Esophagus muscularis mucosa (tissue), 4 donors: ENCODE measurements at places on chromosomes 13 and 19. TPM values are rescaled to one million over a fixed set of nuclear protein-coding genes. Genes with fewer than 3 reads are reported as not detected.
A peak's percentile ranks its signal among the peaks of the same experiment; 100 is the strongest.

DNA sequence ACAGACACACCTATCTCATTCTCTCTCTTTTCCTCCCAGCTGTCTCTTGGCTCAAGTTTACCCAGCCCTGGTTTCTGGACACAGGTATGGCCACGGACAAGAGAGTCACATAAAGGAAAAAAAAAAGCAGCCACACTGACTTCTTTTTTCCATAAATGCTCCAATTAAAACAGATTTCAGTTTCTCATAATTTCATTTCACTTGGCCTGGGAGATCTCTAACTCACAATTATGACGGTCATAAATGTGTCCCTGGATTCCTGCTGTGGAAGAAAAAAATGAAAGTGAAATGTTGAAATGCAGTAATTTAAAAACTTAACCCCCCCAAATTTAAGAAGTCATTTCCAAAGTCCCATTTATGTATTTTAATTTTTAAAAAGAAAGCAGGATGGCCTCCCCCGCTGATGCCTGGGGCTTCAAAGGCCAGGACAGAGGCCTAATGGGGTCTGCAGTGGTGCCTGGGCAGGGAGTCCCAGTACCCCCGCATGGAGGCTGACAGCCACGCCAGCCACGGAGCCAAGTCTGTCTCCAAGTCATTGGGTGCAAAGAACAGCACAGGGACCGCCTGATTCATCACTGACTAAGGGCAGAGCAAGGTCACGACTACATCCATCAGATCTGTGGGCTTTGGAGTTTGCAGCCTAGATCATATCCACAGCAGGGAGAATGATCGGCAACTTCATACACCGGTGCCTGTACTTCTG is 79.7 kb downstream of the TSHZ3 start:
- H3K4me1 ChIP-seq, result peaks cover 6% of the 10 kb centered on the region
- H3K27me3 ChIP-seq, result no peaks in the 10 kb centered on the region
- no peak for DNase-seq
- H3K36me3 ChIP-seq, result no peaks in the 10 kb centered on the region
- H3K4me3 ChIP-seq, result no peak overlapping the region

GRCh38 chr13:75762076-75762937 is 126.2 kb downstream of the LMO7 start:
- DNase-seq, result no peak
- peak overlapping the region; percentile 51 for H3K4me3 ChIP-seq
- no peaks in the 10 kb centered on the region for H3K36me3 ChIP-seq
- H3K4me1 ChIP-seq, result peaks cover 10% of the 10 kb centered on the region

- no peaks in the 10 kb centered on the region for H3K4me1 ChIP-seq
- no peaks in the 10 kb centered on the region for H3K27me3 ChIP-seq
- H3K36me3 ChIP-seq, result no peaks in the 10 kb centered on the region
- H3K27ac ChIP-seq, result no peak overlapping the region
- H3K4me3 ChIP-seq, result no peak overlapping the region
Measured at GRCh38 chr13:109545931-109546330, 240.5 kb downstream of the IRS2 start.

The SERTM1 gene
- total RNA-seq, result 0.13 TPM

DNA sequence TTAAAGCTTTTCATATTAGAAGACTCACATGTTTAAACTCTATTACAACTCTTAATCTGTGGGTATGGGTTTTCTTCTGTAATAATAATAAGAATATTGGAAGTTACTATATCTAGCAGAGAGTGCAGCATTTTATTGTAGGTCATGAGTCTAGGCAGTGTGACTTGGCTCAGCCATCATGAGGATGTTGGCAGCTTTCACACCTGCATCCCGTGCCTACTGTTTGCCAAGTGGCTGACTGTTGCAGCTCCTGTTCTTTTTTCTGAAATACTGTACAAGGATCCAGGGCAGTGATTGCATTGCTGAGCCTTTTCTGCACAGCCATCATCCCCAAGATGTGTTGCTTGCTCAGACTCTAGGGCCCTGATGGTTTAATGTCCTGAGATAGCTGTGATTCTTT is 47.4 kb downstream of the MTUS2 start:
- no peak overlapping the region for H3K4me3 ChIP-seq
- H3K36me3 ChIP-seq, result no peaks in the 10 kb centered on the region
- H3K4me1 ChIP-seq, result peaks cover 11% of the 10 kb centered on the region
- H3K27ac ChIP-seq, result no peak overlapping the region
- DNase-seq, result no peak
- no peaks in the 10 kb centered on the region for H3K27me3 ChIP-seq

DNA sequence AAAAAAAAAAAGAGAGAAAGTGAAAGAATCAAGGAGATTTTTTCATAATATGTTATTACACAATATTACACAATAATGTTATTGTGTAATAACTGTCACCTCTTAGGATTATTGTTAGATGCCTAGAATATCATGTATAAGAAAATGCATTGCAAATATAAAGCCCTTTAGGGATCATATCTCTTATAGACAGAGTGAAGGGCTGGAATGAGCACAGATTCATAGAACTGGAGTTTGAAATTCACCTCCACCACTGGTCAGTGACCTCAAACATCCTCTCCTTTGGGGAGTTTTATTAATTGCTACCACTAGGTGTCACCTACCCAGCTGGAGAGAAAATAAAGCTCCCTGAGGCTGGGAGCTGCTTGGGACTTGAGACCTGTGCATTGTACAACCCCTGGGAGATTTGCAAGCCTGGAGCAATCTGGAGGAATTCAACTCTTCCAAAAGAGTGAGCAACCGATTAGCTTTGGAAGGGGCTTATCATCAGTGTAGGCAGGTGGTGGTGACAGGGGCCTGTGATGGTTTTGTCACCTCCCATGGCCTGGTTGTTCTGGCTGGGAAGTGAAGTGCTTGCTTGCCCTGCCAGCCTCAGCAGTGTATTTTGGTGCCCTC is 30.3 kb upstream of the FRY start:
- H3K27ac ChIP-seq, result no peak overlapping the region
- no peaks in the 10 kb centered on the region for H3K27me3 ChIP-seq
- no peaks in the 10 kb centered on the region for H3K36me3 ChIP-seq
- no peak for DNase-seq
- peaks cover 8% of the 10 kb centered on the region for H3K4me1 ChIP-seq

- DNase-seq, result no peak
- H3K4me1 ChIP-seq, result no peaks in the 10 kb centered on the region
- no peaks in the 10 kb centered on the region for H3K36me3 ChIP-seq
- H3K27ac ChIP-seq, result no peak overlapping the region
- H3K27me3 ChIP-seq, result no peaks in the 10 kb centered on the region
Measured at GRCh38 chr19:48947258-48947542, 7.5 kb upstream of the BAX start.

DNA sequence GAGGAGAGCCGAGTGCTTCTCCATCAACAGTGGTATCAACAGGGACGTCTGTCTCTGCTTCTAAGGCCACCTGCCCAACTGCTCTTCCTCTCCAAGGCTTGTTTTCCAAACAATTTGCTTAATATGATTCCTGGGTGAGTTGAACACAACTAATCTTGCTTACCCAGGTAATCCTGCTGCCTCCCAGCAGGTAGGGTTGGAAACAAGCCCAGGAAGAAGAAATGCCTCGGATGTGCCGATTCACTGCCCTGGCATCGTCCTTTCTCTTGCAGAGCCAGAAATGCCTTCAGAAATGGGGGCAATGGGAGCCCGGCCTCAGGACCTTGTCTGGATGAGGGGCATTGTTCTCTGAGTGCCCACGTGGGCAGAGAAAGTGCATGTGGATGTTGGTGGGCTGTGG is 51.9 kb upstream of the C1QTNF9B start:
- no peak overlapping the region for H3K27ac ChIP-seq
- no peak overlapping the region for H3K4me3 ChIP-seq
- no peaks in the 10 kb centered on the region for H3K27me3 ChIP-seq
- H3K36me3 ChIP-seq, result no peaks in the 10 kb centered on the region
- H3K4me1 ChIP-seq, result no peaks in the 10 kb centered on the region

GRCh38 chr13:28044608-28045007 is 55.8 kb downstream of the FLT3 start:
- no peak for DNase-seq
- no peaks in the 10 kb centered on the region for H3K27me3 ChIP-seq
- no peak overlapping the region for H3K4me3 ChIP-seq
